Heart left ventricle (tissue), 16 donors: ENCODE measurements at places on chromosomes 1 and 21. TPM values are rescaled to one million over a fixed set of nuclear protein-coding genes. Genes with fewer than 3 reads are reported as not detected.

DNA sequence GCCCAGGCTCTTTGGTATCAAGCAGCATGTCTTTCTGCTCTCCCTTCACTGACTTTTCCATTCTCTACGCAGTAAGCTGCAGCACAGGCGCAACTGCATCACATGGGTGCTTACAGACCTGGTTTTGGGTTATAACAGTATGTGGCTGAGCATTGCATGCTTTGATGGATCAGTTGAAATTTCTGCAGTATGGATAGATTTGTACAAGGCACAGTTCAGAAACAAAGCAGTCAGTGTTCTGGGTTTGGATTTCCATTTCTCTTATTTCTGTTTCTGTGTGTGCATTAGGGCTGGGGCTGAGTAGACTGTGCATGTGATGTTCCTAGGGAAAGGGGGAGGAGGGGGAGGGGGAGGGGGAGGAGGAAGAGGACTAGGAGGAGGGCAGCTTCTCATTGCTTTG is 4.5 kb downstream of the FAM163A start:
- H3K4me3 ChIP-seq: no peak overlapping the region
- H3K4me1 ChIP-seq: no peaks in the 10 kb centered on the region
- DNase-seq: no peak
- peaks cover 47% of the 10 kb centered on the region for H3K27me3 ChIP-seq

DNA sequence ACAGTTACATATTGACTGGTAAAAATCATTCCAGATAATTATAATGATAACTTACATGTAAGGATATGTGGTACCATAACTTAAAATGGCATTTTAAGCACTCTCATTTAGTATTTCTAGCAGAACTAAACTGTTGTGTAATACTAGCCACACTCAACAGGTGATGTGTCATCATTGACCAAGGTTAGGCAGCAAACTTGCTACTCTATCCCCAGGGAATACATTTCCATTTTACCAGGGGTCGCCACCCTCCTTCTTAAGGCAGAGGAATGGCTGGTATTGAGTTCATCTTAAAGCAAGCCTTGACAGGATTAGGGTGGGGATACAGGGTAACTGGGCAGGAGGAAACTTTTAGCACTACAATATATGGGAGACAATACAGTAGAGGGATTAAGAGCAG is 259.8 kb upstream of the CAMK1G start:
- no peaks in the 10 kb centered on the region for H3K27me3 ChIP-seq
- no peak for DNase-seq
- H3K4me1 ChIP-seq: no peaks in the 10 kb centered on the region
- no peak overlapping the region for H3K4me3 ChIP-seq
- H3K36me3 ChIP-seq: no peaks in the 10 kb centered on the region

The HAO2 gene
- not detected for total RNA-seq

DNA sequence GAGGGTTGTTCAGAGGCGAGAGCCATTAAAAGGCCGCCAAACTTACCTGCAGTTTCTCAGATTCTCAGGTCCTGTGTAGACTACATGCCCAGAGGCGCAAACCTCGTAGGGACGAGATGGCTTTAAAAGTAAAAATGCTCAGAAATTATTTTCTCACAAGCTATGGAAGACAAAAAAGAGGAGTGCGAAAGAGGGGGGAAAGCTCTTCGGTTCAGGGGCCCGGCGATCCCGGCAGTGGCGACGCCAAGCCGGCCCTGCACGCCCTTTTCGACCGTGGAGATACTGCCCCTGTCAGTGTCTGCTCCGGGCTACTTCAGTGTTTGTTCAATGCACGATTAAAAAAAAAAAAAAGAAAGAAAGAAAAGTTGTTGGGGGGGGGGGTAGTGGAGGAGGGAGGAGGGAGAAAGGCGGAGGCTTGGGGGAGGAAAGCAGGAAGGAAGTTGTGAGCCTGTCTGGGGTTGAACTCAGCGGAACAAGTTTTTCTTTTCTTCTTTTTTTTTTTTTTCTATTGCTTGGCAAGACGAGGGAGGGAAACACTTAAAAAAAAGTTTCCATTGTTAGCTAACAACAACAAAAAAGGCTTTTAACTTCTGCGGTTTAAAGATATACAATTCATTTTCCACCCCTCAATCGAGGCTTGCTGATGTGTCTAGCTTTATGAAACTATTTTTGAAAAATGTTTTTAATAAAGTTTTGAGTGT is at the start of gene ITPKB:
ITPKB (minus strand) TSS at position 288 of the 701 bp plus-strand sequence. CDS start 1,824 bp downstream, outside the sequence.
- peaks cover 9% of the 10 kb centered on the region for H3K36me3 ChIP-seq
- no peaks in the 10 kb centered on the region for H3K27me3 ChIP-seq
- H3K27ac ChIP-seq: peak within 1 kb of the TSS; percentile 84
- DNase-seq: peak; percentile 77

The CAPN8 gene
- total RNA-seq: not detected

The CCDC185 gene
- total RNA-seq: not detected

The WDR26 gene
- total RNA-seq: 56.0 TPM

- no peak overlapping the region for H3K4me3 ChIP-seq
- DNase-seq: no peak
- H3K27ac ChIP-seq: no peak overlapping the region
- no peaks in the 10 kb centered on the region for H3K36me3 ChIP-seq
- no peaks in the 10 kb centered on the region for H3K4me1 ChIP-seq
Measured at GRCh38 chr1:64150729-64151230, 52.6 kb upstream of the UBE2U start.

The LINGO4 gene
- 0.62 TPM for total RNA-seq

GRCh38 chr1:56360021-56360420 is 219.3 kb downstream of the PLPP3 start:
- no peak overlapping the region for H3K4me3 ChIP-seq
- DNase-seq: no peak
- peaks cover 29% of the 10 kb centered on the region for H3K4me1 ChIP-seq
- H3K27me3 ChIP-seq: no peaks in the 10 kb centered on the region

- no peak overlapping the region for H3K4me3 ChIP-seq
- no peaks in the 10 kb centered on the region for H3K36me3 ChIP-seq
- no peaks in the 10 kb centered on the region for H3K27me3 ChIP-seq
- DNase-seq: peak; percentile 49
- peak overlapping the region; percentile 24 for H3K27ac ChIP-seq
- H3K4me1 ChIP-seq: no peaks in the 10 kb centered on the region
Measured at GRCh38 chr1:61588736-61589672, 135.9 kb downstream of the TM2D1 start.

GRCh38 chr1:221874285-221875003 is 132.6 kb upstream of the DUSP10 start:
- H3K4me1 ChIP-seq: no peaks in the 10 kb centered on the region
- no peak for DNase-seq
- no peaks in the 10 kb centered on the region for H3K36me3 ChIP-seq
- no peaks in the 10 kb centered on the region for H3K27me3 ChIP-seq
- H3K27ac ChIP-seq: no peak overlapping the region
- no peak overlapping the region for H3K4me3 ChIP-seq

DNA sequence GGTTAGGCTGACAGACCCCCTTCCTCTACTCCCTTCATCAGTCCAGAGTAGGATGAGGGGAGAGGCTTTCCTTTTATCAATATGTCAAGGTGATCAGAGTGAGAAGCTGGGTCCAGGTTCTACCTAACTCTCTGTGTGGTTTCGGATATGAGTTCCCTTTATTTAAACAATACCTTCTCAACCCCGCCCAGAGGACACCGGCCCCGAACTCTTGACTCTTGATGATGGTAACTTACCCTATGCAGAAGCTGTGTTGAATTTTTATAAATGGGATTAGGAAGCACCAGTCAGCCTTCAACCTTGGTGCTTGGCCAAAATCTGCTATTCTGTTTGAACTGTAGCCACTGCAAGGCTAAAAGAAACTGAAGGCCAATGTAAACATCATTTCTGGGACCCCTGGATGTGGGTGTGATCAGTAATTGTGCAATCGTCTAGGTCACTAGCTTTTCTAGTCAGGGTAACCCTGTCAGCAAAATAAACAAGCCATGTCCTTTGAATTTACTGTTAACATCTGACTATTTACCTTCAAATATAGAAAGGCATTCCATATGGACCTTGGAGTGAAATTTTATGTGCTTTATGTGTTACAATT is 398.3 kb downstream of the SEC16B start:
- no peaks in the 10 kb centered on the region for H3K27me3 ChIP-seq
- H3K4me3 ChIP-seq: no peak overlapping the region
- H3K4me1 ChIP-seq: no peaks in the 10 kb centered on the region
- H3K27ac ChIP-seq: no peak overlapping the region
